Fibroblast of the aortic adventitia (primary cell): ENCODE measurements at places on chromosomes 6 and 20.
A peak's percentile ranks its signal among the peaks of the same experiment; 100 is the strongest.

GRCh38 chr6:166691746-166692145 lies 64.7 kb upstream of the RPS6KA2 start:
- no peak for DNase-seq

- no peak for DNase-seq
Observed at GRCh38 chr6:132257561-132257960, 143.7 kb downstream of the MOXD1 start.

DNA sequence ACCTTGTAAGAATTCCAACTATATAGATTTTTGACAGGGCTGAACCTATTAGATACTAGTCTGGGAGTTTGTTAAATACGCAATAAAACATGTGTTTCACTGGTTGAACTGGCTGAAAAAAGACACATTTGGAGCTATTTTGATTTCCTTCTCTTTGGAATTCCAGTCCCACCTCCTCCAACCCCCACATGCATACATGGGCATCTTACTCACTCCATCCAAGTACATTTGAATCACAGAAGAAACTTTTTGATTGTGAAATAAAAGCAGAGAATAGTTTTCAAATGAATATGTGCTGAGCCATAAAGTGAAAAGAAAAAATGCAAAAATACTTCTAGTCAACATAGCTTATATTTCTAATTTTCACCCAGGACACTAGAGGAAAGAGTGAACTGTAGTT lies 33.9 kb upstream of the STXBP5 start:
- DNase-seq = peak; percentile 96

DNA sequence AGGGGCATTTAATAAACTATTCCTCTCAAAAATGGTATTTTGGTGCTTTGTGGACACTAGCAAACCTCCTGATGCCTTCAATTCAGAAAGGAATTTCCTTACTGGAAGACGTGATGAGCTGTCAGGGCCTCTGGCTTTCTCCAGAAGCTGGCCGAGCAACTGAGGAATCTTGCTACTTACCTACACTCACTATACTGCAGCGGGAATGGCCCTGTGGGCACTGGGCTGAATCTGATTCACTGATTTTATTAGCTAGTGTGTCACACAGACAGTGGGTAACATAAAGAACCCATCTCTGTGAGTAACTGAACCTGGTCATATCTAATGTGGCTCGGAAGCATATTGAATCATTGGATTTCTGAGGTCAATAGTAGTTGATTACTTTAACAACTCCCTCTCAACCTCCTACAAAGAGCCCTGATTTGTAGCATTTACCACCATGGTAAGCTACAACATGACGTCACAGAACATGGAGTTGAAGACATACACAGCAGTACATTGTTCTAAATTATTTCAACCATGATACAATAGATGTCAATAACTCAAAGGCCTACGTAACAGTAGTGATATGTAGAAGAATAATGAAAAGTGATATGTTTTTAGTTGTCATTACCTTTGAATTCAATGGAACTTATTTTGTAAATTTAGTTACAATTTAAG lies 232.1 kb downstream of the SYNE1 start:
- no peak for DNase-seq

GRCh38 chr6:148269386-148269785 lies 73.3 kb upstream of the SASH1 start:
- DNase-seq = no peak

DNA sequence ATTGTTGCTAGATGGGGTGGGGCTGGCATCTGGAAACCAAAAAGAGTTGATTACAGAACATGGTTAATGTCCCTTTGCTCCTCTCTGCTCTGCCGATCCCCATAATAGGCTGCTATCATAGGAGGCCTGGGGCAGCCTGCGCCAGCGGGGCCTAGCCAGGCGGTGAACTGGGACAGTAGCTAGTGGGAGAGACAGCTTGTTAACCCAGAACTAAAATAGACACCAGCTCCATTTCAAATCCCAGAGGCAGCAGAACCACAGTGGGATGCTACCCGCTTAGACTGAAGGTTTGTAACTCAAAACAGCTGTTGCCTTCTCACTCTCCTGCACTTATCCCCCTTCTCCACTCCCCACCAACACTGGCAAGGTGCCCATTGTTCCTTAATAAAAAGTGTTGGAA lies 98.5 kb downstream of the SSR1 start:
- DNase-seq = no peak

DNA sequence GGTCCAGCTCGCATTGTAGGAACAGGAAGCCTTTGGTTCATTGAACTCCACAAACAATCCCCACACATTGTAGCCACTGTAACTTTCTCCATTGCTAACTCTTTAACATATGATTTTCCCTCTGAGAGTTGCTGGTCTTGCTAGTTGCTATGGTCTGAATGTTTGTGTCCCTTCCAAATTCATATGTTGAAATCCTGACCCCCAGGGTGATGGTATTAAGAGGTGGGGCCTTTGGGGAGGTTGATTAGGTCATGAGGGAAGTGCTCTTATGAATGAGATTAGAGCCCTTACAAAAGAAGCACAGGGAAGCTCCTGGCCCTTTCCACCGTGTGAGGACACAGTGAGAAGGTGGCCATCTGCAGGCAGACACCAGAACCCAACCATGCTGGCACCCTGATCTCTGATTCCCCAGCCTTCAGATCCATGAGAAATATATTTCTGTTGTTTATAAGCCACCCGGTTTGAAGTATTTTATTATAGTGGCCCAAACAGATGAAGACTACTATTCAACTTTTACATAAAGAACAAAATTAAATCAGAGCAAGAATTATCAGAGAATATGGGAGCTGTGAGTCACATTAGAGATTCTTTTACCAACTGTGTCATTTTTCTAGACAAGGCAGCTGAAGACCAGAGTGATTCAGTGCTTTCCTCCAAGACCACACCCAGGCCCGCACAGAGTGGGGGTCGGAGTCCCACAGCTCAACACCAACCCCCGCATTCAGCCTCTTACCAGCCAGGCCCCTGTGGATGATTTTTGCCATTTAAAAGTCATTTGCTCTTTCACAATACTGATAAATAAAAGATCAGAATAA lies 143.0 kb downstream of the SAMD5 start:
- no peak for DNase-seq

- DNase-seq = no peak
Observed at GRCh38 chr6:134046054-134046453, 6.4 kb downstream of the SLC2A12 start.

DNA sequence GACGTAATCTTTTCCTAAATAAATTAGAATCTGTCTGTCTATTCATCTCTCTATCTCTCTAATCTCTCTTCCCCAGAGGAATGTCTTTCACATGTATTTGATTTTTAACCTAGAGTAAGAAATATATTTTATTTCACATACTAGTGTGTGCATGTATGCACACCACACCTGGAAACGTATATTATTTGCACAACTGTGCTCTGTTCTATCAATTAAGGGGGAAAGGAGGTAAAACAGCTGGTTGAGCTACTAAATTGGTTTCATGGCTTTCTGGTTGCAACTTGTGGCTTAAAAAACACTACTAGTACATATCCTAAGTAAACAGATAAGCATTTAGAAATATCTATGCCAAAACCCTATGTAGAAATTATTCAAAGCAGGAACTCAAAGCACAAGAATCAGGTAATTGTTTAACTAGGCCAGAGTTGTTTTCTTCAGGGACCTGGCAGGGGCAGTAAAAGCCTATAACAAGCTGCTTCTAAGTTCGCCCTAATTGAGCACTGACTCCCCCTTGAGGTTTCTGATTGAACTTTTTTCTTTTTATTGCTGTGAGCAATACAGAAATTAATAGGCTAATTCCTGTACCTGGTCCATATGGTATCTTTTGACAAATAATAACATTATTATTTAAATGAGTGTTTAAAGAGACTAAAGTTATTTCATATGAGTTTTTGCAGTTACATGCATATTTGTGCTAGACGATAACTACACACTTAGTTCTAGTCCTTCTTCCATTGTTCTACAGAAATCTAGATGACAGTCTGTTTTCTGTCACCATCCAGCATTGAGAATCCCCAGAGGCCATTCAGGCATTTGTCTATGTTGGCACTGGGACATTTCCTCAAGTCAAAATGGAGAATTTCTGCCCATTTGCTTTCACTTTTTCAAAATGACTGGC lies 88.6 kb downstream of the MCHR2 start:
- peak; percentile 52 for DNase-seq

GRCh38 chr20:47124181-47124717 lies 229.6 kb downstream of the EYA2 start:
- no peak for DNase-seq

DNA sequence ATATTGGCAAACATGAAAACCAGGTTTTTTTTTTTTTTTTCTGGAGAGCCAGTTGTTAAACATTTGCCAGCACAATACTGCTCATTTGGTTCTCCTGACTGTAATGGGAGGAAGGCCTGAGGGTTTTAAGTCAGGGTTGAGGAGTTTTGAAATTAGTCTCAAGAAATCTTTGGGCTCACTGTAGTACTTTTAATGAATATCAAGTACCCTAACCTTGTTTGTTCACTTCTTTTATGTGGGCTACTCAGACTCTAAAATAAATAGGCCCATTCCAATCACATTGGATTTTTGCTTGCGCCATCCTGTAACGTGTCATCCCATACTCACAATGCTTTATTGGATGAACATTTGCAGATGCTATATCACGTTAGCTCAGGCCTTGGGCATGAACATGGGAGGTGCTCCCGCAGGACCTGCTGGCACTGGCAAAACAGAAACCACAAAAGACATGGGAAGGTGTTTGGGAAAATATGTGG lies 146.9 kb downstream of the DNAH8 start:
- DNase-seq = no peak

GRCh38 chr6:82040405-82041221 lies 206.9 kb downstream of the IBTK start:
- DNase-seq = peak; percentile 84

DNA sequence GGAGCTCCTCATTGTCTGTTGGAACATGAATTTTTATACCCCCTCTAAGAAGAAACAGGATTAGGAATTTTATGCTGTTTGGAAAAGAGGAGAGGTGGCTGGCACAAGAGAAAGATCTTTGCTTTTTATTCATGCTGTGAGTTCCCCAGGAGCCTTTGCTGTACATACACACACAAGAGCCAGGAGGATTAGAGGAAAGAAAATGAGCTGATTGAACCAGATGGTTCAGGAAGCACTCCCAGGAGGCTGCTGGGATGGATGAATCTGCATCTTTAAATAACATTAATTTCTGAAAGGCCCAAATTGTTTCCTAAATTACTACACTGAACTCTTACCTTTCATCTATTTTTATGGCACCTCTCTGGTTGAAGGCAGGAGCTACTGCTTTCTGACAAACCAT lies 20.1 kb upstream of the TCP11 start:
- no peak for DNase-seq

GRCh38 chr6:161748535-161749416 lies 474.9 kb upstream of the AGPAT4 start:
- DNase-seq = no peak

DNA sequence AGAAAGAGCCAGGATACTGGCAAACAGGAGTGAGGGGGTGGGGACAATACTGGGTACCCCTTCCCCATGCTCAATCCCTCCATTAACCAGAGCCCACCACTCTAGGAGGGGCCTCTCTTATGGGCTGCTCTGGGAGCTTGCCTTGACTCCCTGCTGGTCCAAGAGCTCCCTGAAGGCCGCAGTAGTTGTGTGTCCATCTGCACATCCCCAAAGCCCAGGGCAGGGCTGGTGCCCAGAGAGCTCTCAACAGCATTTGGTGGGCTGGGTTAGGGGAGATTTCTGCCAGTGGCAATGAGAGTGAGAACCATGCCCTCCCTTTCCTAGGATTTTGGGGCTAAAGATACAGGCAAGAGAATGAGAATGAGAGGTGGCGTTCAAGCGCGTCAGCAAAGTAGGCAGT lies 230.6 kb upstream of the PMEPA1 start:
- no peak for DNase-seq

DNA sequence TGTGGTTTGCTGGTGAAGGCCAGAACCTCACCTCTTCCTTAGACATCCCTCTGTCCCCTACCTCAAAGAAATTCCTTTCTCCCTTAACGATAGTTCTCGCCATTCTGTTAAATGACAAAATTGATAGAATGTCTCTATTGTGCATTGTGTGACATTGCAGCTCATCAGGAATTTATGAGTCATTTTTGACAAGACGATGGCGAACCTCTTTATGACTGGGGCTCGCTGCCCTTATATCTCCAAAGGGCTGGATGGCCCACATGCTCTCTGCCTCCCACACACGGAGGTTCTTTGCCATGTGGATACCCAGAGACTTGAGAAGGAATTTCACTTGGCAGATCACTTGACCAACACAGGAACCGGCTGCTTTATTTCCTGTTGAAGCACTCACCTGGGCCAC lies 66.8 kb upstream of the RPS6KA2 start:
- no peak for DNase-seq

DNA sequence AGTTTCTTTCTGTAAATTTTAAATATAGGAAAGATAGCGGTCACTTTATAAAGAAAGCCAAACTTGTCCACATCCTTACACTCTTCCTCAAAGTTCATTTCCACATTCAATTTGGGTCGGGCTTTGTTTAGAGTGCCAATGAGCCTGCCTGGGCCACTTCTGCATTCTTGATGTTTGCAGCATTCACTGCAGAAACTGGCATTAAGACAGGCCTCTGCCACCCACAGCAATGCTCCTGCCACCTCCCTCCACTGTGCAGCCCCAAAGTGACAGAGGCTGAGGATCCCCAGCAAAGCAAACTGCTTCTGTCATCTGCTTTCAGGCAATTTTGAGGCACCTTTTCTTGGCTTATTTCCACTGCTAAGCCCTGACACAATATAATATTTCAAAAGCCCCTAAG lies 61.2 kb downstream of the TNFAIP3 start:
- no peak for DNase-seq
